ENCODE measurements at places on chromosomes 3 and 15.

DNA sequence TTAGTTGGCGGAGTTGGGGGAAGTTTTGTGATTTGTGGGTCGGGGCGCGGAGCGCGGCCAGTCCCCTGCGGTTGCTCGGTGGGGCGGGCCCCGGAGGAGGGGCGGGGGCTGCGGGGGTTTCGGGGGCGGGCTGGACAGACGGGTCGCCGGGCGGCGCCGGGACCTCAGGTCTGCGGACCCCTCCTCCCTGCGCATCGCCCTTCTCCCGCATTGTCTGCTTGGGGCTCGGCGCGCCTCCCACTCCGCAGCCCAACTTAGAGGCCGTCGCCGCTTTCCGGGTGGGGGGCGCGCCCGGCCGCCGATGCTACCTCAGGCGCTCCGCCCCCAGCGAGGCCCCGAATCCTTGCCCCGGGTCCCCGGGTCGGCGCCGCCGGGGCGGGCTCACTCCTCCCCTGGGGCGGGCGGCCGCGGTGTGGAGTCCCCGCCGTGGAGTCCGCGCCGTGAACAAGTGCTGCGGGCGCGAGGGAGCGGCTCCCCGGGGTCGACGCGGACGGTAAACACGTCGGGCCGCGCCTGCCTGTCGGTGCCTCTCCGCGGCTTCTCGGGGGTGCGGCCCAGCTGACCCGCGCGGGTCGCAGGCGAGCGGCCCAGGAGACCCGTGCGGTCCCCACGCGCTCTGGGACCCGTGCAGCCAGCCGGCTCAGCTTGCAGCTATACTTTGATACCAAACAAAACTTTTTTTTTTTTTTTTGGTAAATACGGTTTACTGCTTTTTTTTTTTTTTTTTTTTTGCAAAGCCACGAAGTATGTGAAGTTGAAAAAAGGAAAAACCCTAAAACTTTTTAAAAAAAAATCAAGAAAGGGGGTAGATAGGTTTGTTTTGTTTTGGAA, 624 bp downstream of the AKAP13 start:
- DNase-seq: peak; percentile 8

GRCh38 chr15:61314427-61314826, 85.3 kb upstream of the RORA start:
- no peak for DNase-seq

DNA sequence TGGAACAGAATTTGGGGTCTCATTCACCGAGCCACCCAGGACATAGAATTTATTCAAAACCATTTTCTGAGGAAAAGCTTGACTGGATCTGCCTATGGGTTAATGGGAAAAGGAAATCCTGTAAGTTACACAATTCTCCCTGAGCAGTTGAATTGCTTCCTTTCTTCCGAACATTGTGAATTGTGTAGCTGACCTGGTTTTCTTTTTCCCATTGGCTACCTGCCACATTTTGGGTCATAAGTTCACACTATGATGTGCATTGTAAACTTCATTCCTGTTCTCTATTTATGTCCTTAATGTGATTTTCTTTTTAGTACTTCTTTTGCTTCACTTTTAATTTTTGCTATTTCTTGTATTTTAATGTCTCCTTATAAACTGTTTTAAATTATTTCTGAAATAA, 386.0 kb upstream of the LRRC3B start:
- DNase-seq: no peak

- no peak for DNase-seq
These were observed 91.4 kb downstream of the TAMM41 start for GRCh38 chr3:11755276-11755675.

DNA sequence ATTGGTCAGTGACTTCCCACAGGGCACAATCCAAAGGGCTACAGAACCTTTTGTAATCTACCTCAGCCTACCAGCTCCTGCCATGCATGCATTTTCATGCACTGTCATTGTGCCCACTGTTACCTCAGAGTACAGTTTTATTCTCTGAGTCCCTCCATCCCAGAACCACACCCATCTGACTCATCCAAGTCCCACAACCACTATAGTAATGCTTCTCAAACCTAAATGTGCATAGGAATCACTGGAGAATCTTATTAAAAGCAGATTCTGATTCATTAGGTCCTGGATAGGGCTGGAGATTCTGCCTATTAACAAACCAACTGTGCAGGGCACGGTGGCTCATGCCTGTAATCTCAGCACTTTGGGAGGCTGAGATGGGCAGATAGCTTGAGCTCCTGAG, 3.7 kb upstream of the B3GALNT1 start:
- peak; percentile 25 for DNase-seq

- peak; percentile 59 for DNase-seq
These were observed 64.5 kb downstream of the KLHL25 start for GRCh38 chr15:85730001-85730820.

DNA sequence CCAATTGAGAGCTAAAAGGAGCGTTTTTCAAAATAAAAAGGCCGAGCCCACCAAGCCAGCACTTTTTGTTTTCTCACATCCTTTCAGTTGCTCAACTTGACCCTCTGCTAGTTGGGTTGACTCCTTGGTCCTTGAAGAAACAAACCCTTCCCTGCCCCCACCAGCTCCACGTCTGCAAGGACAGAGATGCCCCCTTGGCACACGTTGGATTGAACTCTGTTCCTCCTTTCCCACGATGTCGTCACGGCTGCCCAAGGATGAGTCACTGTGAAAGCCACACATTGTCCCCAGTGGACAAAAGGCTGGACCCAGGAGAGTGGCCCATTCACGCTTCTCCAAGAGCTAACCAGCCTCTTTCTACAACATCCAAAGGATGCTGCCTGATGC, 43.0 kb upstream of the SPATA12 start:
- DNase-seq: peak; percentile 45

DNA sequence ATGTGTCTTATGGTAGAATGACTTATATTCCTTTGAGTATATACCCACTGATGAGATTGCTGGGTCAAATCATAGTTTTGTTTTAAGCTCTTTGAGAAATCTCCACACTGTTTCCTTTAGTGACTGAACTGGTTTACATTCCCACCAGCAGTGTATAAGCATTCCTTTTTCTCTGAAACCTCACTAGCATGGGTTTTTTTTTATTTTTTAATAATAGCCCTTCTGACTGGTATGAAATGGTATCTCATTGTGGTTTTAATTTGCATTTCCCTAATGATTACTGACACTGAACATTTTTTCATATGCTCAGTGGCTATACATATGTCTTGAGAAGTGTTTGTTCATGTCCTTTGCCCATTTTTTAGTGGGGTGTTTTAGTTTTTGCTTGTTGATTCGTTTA, 494.3 kb downstream of the SQOR start:
- no peak for DNase-seq

- no peak for DNase-seq
These were observed 4.3 kb upstream of the ALPK3 start for GRCh38 chr15:84812842-84813241.

Data from fibroblast of gingiva (primary cell).